ENCODE measurements at places on chromosomes 13 and 19.
A peak's percentile ranks its signal among the peaks of the same experiment; 100 is the strongest.

DNA sequence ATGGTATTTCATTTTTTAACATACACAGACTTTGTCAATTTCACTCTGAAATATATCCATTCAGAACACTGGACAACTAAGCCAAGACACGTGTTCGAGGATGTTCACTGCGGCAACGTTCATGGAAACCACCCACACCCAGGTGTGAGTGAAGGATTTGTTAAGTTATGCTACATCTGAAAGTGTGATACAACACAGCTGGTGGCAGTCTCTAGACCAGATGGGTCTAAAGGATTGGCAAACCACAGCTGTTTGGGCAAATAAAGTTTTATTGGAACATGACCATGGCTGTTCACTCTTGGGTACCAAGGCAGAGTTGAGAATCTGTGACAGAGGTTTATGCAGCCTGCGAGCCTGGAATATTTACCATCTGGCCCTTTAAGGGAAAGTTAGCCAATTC lies 12.0 kb downstream of the SLC7A9 start:
- no peak for DNase-seq

DNA sequence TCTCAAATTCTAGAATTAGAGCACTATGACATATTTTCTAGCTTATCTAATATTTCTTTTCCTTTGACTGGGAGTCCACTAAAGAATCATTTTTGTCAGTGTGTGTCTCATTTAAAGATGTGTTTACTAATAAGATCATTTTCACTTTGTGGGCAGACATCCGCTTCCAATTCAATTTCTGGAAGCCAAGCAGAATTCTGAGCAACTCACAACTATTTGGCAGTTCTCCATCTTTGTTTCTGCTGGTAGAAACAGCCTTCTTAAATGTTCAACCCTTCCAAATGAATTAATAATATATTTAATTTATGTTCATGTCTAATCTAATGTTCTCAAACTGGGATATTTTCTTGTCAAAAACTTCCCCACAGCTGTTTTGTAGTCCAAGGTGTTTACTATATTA lies 411.8 kb downstream of the KCTD12 start:
- DNase-seq: no peak

GRCh38 chr13:76929320-76929719 lies 19.0 kb upstream of the ACOD1 start:
- no peak for DNase-seq

DNA sequence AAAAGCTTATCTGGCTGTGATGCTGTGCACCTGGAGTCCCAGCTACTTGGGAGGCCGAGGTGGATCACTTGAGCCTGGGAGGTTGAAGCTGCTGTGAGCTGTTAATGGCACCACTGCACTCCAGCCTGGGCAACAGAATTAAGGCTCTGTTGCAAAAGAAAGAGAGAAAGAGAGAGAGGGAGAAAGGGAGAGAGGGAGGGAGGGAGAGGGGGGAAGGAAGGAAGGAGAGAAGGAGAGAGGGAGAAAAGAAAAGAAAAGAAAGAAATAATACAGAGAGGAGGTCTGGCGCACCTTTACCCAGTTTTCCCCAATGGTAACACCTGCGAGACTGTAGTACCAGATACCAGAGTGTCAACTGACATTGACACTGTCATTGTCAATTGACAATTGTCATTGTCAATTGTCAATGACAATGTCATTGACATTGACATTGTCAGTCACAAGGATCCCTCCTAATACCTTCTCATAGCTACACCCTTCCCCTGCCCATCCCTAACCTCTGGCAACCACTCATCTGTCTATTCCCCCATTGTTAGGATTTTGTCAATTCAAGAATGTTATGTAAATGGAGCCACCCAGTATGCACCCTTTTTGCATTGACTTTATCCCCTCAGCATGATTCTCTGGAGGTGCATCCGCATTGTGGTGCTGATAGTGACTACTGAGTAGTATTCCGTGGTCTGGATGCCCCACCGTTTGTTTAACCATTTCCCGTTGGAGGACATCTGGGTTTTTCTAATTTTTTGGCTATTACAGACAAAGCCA lies 21.3 kb downstream of the PAK4 start:
- no peak for DNase-seq

GRCh38 chr13:99955747-99956472 lies 15.7 kb downstream of the ZIC5 start:
- peak; percentile 8 for DNase-seq

DNA sequence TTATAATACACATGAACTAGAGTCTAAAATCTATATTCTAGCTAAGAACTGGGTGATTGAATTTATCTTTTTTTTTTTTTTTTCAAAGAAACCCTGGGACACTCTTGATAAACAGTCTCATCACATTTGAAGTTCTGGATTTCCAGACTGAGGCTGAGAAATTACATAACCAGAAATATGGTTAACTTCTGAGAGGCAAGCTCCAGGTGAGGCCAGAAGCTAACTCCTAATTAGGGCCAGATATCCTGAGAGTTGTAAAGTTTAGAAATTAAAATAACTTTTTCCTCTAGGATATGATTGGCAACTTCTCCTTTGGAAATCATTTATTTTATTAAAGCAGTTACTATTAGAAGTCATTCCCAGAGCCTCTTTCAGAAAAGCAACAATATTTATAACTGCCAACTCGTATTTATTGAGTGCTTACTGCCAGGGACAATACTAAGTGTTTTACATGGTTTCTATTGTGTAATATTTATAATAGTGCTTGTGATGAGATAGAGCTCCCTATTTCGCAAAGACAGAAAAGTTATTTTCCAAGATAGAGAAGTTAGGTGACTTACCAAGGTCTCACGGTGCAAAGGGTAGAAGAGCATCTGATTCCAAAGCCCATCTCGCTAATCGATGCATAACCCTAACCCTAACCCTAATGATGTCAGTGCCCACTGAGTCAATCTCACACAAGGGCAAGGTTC lies 187.7 kb downstream of the DCT start:
- no peak for DNase-seq

DNA sequence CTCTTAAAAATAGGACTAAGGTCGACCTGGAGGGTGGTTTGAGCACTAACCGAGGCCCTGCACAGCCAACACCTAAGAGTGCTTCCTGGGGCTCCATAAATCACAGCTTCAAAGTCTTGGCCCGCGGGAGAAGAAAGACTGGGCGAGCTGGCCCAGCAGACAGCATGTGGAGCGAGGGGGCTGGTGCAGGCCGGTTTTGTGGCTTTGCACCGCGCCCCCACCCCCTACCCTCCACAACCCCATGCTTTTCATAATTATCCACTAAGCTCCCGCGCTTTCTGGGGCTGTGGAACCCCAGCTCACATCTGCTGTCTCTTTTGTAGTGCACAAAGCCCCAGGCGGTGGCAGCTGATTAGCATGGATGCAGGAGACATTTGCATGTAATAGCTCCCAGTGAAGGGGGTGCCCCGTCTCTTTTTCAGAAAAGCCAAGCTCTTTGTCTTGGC lies 17.1 kb downstream of the CARM1 start:
- DNase-seq: no peak

DNA sequence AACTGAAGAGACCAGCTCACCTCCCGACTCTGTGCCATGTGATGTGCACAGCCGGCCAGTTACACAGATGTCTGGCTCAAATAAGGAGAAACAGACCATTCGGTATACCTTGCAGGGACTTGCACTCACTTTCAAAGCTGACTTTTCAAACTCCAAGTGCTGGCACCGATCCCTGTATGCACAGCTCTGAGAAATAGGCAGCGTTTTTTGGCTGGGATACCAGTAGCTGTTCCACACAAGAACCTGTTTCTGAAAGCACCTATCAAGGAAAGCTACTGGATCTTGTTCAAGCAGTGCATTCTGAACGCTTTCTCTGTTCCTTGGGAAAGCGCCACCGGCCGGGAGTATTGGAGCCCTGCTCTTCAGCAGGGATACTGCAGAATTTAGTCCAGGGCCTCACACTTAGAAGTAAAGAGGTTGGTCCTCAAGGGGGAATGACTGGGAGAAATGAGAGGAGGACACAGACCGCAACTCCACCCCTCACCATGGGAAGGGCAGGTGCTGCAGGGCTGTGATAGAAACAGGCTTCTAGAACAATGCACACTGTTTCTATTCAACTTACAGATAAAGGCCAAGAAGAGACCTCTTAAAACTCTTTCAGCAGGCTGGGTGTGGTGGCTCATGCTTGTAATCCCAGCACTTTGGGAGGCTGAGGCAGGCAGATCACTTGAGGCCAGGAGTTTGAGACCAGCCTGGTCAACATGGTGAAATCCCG lies 53.6 kb upstream of the PABPC3 start:
- no peak for DNase-seq

DNA sequence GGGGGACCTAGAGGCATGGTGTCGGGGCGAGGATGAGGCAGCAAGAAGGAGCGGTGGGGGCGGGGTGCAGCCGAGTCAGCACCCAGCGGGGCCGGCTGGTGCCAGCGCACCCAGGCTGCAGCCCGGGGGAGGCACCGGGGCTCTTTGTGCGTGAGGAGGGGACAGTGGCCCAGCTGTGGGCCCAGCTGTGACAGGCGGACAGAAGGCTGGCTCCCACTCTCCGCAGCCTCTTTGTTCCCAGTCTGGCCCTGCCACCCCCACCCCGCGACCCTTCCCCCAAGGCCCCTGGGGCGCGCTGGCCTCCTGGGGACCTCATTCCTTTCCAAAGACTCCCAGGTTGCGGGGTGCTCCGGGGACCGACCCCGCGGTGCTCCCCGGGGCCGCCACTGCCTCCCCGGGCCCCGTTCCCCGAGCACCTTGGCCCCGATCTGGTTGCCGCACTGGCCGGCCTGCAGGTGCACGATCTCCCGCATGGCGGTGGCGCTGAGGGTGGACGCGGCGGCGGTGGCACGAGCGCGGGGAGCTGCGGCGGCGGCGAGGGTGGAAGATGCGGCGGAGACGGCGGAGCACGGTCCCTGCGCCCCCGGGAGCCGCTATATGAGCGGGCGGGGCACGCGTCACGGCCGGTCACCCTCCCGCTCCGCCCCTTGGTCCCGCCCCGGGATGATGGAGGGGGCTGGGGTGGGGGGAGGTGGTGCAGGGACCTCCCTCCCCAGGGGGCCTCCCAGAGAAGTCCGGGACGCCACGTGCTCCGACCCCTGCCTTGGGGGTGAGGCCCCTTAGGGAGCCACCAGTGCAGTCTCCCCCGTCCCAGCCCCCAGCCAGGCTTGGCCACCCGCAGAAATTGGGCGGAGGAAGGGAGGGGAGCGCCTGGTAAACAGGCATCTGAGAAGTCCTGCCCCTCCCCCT lies at the start of gene TUBB4A:
TUBB4A (minus strand) TSS at position 570 of the 909 bp plus-strand sequence; CDS start at position 473, 97 bp downstream.
- DNase-seq: no peak

DNA sequence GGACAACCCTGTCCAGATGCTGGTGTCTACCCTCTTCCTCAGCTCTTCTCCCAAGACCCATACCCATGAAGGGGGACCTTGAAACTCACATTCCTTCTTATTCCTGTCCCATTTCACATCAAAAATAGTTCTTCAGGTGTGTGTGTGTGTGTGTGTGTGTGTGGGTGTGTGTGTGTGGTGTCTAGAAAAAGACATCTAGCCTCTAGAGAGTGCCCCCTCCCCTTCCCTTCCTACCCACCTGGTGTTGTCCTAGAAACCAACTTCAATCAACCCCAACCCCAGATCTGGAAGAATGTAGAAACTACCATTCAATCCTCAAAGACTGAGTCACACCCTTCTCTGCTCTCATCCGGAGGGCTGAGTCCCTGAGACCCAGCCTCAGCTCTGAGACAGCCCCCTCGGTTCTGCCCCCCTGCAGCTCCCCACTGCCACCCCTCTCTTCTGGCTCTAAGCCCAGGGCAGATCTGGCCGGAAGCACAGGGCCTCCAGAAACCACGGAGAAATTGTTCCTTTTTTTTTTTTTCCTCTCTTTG lies 3.5 kb downstream of the KCNN4 start:
- no peak for DNase-seq

GRCh38 chr13:59442461-59442860 lies 721.3 kb downstream of the DIAPH3 start:
- no peak for DNase-seq

- no peak for DNase-seq
Observed at GRCh38 chr13:51797664-51798488, 6.1 kb downstream of the DHRS12 start.

Data from stromal cell of bone marrow (primary cell).